CD4-positive, alpha-beta memory T cell (primary cell): ENCODE measurements at places on chromosomes 1 and 21. TPM values are rescaled to one million over a fixed set of nuclear protein-coding genes. Genes with fewer than 3 reads are reported as not detected.
A peak's percentile ranks its signal among the peaks of the same experiment; 100 is the strongest.

- DNase-seq = no peak
Observed at GRCh38 chr1:176032040-176032645, 174.9 kb downstream of the COP1 start.

DNA sequence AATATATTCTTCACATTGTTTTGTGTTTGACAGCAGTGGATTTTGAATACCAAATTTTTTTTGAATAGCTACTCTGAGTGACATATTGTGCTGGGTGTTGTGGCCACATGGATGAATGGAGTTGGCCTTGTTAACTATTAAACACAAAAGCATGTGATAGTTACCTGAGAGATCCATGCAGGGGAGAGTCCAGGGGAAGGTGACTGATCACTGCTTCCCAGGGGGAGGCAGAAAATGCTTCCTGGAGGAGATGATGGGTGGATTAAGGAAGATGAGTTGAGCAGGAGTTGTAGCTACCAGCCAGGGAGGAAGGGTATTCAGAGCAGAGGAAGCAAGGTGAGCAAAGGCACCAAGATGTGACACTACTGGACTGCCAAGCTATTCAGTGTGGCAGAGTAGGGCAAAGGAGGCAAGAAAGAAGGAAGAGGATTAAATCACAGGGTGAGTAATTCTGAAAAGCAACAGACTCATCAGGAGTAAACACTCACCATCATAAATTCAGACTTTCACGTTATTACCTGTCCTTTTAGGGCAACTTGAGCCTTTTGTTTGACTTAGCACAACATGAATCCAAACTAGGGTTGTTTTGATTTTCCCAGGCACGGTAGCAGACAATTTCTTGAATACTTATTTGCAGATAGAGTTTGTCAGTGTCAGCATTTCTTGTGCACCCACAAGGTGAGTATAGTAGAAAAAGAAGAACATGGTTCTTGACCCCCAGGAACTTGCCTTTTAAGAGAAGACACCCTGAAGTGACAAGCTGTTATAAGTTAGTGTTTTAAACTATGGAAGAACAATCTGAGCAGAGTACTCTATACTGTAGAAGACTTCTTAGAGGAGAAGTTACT, 4.2 kb downstream of the CD46 start:
- DNase-seq = no peak

GRCh38 chr1:19582318-19582717, 61.8 kb upstream of the NBL1 start:
- DNase-seq = peak; percentile 74

DNA sequence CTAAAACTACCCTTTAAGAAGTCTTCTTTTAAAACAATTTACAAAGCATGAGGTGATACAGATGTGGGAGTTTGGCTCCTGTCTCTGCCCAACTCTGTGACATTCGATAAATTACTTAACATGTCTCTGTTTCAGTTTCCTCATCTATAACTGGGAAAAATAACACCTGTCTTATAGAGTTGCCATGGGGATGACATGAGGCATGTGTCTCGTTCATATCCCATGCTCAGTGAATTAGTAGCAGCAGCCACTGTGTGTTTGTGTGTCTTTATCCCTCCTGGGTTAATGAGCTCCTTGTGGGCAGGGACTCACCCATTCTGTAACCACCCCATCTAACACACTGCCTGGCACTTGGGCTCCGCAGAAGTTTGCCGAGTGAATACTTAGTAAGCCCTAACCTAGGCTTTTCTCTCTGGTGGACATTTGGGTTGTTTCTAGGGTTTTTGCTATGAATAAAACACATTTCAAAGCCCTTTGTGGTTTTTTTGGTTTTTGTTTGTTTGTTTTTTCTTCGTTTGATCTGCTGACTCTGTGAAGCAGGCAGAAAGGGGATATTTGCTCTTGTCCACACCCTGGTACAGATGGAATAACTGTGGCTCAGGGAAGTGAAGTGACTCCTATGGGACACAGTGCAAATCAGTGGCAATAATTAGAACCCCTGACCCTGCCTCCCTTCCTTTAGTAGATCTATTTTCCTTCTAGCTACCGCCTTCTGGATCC, 797 bp upstream of the KCNJ9 start:
- no peak for DNase-seq

Gene C8A
- not detected for polyA plus RNA-seq

Gene RIMS3
- 1.5 TPM for polyA plus RNA-seq

Gene TRPM2
- 0.37 TPM for polyA plus RNA-seq

Gene A3GALT2
- not detected for polyA plus RNA-seq

Gene SIK1
- not detected for polyA plus RNA-seq

Gene TMEM240
- polyA plus RNA-seq = not detected
